ENCODE measurements at places on chromosomes 2 and 18.

- no peak for DNase-seq
Measured at GRCh38 chr2:47300081-47300480, 102.9 kb upstream of the MSH2 start.

- DNase-seq = no peak
Measured at GRCh38 chr2:1987379-1987778, 243.1 kb upstream of the PXDN start.

DNA sequence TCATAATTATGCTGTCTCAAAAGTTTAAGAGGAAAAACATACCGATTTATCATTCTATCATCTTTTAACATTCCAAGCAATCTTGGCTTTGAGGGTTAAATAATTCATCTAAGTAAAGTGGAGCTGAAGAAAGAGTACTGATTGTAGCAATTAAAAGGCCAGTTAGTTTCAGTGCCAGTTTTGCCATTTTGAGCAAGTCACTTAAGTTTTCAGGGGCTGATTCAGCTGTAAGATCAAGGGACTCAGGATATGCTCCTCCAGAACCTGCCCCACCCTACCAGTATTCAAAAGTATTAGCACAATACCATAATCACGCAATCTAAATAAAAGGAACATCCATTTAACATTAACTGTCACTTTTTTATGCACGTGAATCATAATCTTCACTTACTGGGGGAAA is 1.9 kb downstream of the SS18 start:
- no peak for DNase-seq

DNA sequence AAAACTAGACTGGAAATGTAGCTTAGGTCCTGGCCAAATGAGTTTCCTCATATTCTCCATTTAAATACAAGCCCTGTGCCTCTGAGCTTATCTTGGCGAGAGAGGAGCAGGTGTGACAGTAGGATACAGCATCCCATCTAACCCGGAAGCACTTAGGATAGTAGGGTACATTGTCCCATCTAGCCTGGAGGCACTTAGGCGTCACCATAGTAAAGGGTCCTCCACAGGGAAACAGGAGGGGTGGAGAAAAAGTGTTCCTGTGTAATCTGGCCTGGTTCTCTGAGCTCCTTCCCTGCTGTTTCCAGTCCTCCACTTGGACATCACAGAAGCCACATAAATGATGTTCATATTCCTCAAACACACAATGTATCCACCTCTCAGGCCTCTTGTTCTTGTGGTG is 301.4 kb downstream of the GALR1 start:
- no peak for DNase-seq

- DNase-seq = no peak
Measured at GRCh38 chr2:10494351-10495066, 46.4 kb upstream of the ODC1 start.

GRCh38 chr2:33958591-33958990 is 359.5 kb upstream of the FAM98A start:
- DNase-seq = no peak

- DNase-seq = no peak
Measured at GRCh38 chr2:172944022-172944793, 131.4 kb upstream of the MAP3K20 start.

DNA sequence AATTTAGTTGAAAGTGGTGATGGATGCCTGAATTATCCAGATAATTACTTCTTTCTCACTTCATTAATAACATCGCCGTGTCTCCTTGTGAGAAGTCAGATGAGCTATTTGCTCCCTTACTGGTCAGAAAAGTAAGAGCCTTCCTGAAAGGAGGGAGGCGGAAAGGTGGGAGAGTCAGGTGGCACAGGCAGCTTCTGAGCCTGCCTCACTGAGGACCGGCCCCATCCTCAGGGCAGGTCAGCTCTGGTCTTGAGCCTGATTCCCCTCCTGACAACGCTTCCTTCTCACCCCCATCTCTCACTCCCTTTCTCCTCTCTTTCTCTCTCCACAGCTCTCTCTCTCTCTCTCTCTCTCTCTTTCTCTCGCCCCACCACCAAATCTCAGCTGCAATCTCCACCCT is 10.1 kb upstream of the APOB start:
- DNase-seq = no peak

- no peak for DNase-seq
Measured at GRCh38 chr2:233571001-233571400, 4.4 kb upstream of the USP40 start.

DNA sequence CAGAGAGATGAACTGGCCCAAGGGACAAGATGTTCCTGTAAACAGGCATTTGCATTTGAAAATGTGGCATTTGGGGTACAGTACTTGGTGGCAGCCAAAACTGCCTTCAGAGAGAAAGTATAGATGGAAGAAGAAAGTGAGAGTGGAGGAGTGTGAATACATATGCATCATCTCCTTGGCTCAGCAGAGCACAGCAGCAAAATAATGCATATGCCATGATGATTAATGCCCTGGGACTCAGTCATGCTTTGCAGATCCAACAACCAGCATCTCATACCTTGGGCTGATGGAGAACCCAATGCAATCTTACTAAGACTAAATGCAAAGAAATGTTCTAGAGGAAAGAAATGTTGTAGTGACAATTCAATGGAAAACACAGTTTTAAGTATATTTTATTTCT is 29.7 kb upstream of the CYTIP start:
- DNase-seq = no peak

GRCh38 chr2:14127765-14128164 is 504.8 kb upstream of the LRATD1 start:
- no peak for DNase-seq

DNA sequence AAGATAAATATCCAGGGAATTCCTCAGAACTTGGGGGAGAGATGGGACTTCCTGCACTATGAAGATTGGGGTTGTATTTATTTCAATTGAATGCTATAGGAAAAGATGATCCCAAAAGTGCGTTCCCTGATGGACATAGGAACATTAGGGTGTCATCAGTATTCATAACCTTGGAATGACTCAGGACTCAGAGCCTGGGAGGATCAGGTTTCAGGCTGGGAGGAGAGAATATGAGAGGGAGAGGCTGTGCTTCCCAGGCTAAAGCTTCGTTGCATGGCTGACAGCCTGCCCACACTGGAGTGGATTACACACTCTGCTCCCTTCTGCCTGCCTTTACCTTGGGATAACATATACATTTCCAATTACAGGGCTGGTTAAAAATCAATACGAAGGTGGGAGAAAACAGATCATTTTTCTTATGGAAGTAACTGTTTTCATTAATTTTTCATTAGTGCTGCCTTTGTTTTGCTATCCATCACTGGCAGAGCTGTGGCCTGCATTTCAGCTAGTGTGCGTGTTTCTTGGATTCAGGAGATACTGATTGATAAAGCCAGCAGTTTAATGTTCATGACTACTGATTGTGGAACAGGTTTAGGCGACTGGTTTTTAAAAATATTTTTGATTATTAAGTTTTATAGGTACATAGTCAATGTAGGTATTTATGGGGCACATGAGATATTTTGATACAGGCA is 118.7 kb downstream of the KCTD1 start:
- no peak for DNase-seq

DNA sequence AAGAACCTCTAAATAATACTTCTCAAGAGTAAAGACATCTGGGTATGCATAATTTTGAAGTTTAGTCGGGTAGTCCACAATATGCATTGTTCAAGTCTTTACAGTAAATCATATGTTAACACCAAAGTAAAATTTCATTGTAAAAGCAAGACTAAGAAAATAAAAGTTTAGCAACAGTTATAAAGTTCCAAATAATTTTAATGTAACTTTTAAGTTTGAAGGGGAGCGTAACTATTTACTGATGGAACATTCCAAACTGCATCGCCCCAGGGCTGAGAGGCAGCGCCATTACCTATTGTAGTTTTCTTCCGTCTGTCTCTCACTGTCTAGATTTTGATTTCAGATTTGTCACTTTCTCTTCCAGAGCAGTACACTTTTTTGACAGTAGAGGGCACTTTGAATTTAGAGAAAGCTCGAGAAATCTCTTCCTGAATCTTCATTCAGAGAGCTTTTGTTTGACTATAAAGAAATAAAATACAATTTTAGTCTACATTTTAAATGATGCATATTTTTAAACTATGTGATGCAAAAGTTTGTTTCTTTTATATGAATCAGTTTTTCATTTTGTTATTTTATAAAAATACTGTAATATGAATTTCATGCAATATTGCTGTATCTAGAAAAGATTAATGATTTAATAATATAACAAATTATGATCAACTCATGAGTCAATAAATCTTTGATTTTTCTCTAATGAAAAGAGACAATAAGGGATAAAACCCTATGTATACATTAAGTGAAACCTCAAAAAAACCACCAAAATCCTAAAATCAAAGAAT is 389.8 kb downstream of the FIGN start:
- DNase-seq = no peak

DNA sequence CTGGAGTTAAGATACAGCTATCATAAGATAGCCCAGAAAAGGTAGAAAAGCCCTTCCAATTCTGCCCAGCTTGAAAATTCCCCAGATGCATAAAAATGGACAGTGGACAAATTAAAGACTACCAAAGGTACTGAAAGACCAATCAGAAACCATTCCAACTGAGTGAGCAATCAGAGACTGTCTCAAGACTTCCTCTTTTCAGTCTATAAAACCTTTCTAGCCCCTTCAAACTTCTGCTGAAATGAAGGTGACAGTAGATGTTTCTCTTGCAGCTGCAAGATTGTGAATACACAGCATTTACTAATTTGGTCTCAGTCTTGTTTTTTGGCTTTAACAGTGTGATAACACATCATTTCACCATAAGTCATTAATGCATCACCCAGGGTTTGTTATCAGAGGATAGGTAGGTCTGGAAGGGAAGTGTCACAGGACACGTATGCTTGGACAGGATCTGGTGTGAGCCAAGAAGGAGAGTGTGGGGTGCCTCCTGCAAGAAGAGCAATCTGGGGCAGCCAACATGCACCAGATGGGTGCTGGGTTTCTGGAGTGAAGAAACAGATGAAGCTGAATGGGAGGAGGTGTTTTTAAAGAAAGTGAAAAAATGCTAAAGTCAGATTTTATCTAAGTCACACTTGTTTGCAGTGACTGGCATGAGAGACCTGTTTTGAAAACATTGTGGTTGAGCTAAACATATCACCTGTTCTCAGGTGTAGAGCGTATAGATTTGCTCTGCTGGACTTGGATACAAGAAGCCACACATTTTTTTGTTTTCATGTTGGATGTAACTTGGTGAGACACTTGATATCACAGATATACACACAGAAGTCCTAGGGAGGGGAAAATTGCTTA is 75.3 kb upstream of the DDX18 start:
- DNase-seq = no peak

- DNase-seq = no peak
Measured at GRCh38 chr2:234375176-234375880, 121.6 kb downstream of the ARL4C start.

DNA sequence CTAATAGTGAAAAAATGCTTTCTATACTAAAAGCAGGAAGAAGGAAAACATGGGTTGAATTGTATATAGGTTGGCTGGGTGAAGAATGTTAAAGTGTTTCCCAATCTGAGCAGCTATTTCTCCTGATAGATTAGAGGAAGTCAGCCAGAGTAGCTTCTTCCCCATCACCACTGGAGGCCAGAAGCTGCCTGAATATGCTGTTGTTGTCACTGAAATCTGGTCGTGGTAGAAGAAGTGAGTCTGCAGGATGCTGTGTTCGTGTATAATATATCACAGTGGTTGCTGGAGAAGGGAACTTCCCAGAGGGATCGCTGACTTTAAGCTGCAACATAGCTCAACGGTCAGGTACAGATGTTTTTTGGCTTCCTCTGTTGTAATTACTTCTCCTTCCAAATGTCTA is 247.5 kb upstream of the LRATD1 start:
- no peak for DNase-seq

DNA sequence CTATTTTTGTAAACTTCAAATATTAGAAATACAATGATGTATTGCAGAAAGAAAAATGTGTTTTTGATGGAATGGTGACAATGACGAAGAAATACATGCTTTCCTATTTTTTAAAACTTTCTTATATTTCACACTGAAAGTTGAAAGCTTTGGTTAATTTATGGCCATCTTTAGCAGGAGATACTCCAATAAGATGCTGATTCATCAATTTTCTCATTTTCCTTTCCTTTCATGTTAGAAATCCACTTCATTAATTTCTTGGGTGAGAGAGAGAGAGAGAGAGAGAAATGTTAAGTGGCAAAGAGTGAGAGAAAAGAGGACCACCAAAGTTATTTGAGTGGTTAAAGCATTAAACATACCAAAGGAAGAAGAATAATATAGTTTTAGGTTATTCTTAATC is 28.6 kb upstream of the MAP2 start:
- no peak for DNase-seq

DNA sequence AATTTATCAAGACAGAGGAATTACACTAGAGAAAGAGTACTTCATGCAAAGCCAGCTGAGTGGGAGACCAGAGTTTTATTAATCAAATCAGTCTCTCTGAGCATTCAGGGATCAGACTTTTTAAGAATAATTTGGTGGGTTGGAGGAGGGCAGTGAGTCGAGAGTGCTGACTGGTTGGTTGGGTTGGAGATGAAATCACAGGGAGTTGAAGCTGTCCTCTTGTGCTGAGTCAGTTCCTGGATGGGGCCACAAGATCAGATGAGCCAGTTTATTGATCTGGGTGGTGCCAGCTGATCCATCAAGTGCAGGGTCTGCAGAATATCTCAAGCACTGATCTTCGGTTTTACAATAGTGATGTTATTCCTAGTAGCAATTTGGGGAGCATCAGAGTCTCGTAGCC is 21.4 kb upstream of the PDCL3 start:
- no peak for DNase-seq
